COLO829 (cell line): ENCODE measurements at places on chromosomes 12 and 14.

- peak; percentile 40 for DNase-seq
Measured at GRCh38 chr12:53543539-53543938, 36.3 kb upstream of the NPFF start.

DNA sequence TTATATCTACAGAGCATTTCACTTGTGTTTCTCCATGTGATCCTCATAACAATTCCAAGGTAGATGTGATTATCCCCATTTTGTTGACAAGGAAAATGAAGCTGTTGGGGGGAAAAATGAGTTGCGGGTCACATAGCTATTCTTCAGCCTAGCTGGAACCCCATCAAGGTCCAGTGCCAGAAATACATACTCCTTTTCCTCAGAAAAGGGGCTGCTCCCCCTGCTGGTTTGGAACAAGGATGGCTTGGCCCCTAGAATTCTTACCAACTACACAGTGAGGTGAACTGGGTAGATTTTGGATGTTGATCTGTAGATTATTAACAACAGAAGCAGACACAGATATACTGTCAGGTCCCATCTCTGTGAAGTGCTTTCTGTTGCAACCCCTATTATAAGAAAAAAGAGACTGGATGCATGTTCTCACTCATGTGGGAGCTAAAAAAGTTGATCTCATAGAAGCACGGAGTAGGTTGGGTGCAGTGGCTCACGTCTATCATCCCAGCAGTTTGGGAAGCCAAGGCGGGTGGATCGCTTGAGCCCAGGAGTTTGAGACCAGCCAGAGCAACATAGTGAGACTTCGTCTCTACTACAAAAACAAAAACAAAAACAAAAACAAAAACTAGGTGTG lies 8.9 kb downstream of the IKZF4 start:
- DNase-seq = peak; percentile 35

DNA sequence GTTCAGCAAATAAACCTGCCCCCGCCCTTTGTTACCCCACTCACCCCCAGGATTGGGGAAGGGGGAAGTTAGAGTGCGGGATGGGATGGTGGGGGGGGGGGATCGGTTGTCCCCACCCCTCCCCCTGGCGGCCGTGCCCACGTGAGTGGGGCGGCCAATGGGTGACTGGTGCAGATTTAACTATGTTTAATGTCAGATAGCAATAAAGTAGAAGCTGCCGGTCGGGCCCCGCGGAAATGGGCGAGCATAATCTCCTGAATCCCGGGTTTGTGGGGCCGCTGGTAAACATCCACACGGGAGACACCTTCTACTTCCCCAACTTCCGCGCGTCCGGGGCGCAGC lies at the start of gene HOXC12:
HOXC12 (plus strand) TSS at position 210 of the 342 bp plus-strand sequence; CDS start at position 237, 27 bp downstream.
- no peak for DNase-seq

GRCh38 chr14:44914849-44915248 lies 46.9 kb downstream of the KLHL28 start:
- DNase-seq = no peak

DNA sequence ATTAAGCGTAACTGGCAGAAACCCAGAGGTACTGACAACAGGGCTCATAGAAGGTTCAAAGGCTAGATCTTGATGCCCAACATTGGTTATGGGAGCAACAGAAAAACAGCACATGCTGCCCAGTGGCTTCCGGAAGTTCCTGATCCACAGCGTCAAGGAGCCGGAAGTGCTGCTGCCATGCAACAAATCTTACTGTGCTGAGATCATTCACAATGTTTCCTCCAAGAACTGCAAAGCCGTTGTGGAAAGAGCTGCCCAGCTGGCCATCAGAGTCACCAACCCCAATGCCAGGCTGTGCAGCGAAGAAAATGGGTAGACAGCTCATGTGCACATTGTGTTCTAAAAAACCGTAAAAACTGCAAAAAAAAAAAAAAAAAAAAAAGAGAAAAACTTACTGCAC lies 192.3 kb downstream of the MON2 start:
- no peak for DNase-seq

GRCh38 chr12:46487567-46488131 lies 115.1 kb upstream of the SLC38A2 start:
- DNase-seq = no peak

DNA sequence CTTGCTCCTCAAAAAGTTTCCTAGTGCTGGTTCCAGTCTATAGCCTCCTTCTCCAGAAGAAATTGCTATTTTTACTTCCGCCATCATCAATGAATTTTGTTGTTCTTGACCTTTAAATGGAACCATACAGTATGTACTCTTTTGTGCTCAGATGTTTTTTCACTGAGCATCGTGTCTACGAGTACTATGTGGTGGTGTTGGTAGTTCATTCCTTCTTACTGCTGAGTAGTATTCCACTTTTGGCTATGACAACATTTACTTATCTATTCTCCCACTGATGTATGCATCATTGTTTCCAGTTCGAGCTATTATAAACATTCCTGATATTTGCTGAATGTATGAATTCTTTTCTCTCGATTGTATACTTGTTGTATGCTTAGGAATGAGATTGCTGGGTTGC lies 28.6 kb downstream of the SLC2A14 start:
- DNase-seq = no peak

GRCh38 chr12:89162589-89163261 lies 189.6 kb downstream of the DUSP6 start:
- DNase-seq = peak; percentile 66

- DNase-seq = no peak
Measured at GRCh38 chr14:102516531-102517391, 7.2 kb upstream of the ANKRD9 start.

- DNase-seq = no peak
Measured at GRCh38 chr12:120554678-120555077, 20.5 kb downstream of the RNF10 start.

GRCh38 chr14:53408175-53408879 lies 255.2 kb upstream of the DDHD1 start:
- no peak for DNase-seq

DNA sequence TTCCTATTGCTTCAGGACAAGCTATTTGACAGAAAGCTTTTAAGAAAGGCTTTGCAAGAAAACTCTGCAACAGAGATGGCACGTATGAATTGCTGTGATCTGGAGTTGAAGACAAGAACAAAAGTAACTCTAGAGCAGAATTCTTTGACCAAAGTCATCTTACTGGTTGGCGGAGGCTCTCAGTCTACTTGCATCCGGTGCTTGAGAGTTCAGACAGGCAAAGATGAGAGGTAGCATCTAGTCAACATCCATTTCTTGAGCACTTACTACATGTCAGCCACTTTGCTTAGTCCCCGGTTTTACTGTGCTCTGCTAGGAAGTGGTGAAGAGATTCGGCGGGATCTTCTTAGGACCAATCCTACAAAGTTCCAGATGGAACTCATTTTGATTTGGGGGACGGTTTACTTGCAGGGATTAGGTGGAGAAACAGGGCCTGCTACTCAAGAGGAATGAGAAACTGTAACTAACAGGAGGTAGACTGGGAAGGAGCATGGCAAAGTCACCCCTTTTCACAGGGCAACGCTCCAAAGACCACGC lies 404 bp upstream of the CCDC91 start:
- no peak for DNase-seq

- no peak for DNase-seq
Measured at GRCh38 chr12:65756956-65757511, 67.2 kb upstream of the HMGA2 start.

- peak; percentile 31 for DNase-seq
Measured at GRCh38 chr14:81324011-81324410, 76.1 kb downstream of the STON2 start.

GRCh38 chr12:84843593-84844144 lies 68.9 kb downstream of the SLC6A15 start:
- DNase-seq = no peak

DNA sequence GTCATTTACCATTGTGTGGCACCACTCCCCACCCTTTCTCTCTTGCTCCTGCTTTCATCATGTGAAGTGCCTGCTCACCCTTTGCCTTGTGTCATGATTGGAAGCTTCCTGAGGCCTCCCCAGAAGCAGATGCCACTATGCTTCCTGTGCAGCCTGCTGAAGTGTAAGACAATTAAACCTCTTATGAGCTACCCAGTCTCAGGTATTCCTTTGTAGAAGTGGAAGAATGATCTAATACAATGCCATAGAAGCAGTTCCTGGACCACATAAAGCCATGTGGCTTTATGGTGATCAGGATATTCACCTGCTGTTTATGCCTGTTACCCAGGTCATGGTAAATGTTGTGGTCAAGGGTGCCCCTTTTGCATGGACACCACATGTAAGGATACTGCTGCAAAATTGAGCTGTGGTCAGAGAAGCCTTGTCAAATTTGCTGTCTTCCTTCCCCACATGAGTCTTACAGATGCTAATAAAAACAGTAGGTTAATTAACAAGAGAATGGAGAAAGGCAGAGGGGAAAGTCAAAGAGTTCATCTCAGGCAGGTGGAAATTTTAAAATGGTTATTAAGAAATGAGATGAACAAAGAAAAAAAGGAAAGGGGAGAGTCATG lies 112.8 kb upstream of the IFNG-AS1 start:
- no peak for DNase-seq

GRCh38 chr14:67237591-67237990 lies 3.6 kb upstream of the PALS1 start:
- DNase-seq = no peak

- DNase-seq = no peak
Measured at GRCh38 chr12:24246376-24246775, 296.9 kb upstream of the SOX5 start.

DNA sequence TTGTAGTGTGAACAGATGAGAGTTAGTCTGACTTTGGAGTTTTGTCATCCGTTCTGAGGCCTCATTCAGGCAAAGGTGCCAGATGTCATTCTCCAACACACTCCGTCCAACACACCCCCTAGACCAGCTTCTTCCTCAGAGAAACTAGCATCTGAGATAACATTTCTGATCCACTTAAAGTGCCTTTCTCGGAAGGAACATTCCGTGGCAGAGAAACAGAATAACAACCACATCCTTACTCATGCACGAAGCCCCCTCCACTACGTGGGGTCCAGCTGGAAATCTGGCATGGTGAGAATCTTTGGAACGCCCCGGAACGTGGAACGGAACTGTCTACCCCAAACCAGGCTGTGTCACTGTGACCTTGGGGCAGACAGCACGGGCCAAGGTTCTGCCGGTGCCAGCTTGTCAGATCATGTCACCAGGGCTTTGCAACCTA lies 17.0 kb upstream of the BCL7A start:
- DNase-seq = no peak

GRCh38 chr12:111764120-111764821 lies 2.5 kb upstream of the ALDH2 start:
- DNase-seq = no peak

DNA sequence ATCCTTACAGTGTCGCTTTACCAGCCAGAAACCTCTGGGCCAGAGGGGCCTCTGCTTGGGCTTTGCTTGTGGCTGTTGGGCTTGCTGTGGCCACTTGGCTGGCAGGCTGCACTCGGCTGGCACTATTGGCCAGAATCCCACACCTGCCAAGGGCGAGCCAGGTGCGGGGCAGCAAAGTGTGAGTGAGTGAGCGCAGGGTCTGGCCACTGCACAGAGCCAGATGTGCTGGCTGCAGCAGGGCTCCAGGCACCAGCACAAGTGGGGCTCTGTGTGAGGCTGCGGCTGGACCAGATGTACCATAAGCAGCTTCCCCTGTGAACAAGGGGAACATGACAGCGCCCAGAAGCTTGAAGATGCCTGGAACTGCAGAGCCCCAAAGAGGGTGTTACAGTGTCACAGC lies 33.5 kb upstream of the ARID2 start:
- DNase-seq = no peak

- no peak for DNase-seq
Measured at GRCh38 chr14:74417201-74417600, 8.8 kb downstream of the SYNDIG1L start.

DNA sequence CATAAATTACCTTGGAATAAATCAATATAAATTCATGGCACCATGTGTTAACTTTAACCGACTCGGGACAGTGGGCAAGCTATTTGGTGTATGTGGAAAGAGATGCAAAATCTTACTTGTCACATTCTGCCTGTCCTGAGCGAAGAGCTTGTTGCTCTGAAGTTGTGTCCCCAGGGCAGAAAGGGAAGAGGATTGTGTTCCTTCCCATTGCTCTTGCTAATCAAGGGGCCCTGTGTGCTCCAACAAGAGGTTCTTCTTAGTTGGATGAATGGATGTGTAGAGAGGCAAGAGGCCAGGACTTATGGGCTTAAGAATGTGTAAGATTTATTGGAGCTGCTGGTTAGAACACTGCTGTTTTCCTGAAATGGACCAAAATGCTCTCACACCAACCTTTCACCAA lies 36.5 kb upstream of the FRS2 start:
- DNase-seq = peak; percentile 83

GRCh38 chr14:100535287-100536120 lies 51.7 kb downstream of the BEGAIN start:
- DNase-seq = no peak

DNA sequence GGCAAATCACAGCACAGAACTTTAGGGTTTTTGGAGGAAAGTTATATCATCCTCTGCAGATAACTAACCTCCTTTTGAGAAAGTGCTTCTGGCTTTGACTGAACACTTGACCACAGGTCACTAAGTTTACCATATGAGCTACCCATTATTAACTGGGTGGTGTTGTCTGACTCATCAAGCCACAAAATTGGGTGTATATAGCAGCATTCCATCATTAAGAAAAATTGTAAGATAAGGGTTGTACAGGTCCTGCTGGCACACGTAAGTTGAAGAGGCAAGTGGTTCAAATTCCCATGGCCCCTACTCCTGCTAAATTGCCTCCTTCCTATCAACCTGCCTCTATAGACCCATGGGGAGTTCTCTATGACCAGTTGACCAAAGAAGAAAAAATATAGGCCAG lies 39.5 kb downstream of the L2HGDH start:
- DNase-seq = no peak

GRCh38 chr12:98198261-98198982 lies 317.0 kb upstream of the TMPO start:
- DNase-seq = no peak

- no peak for DNase-seq
Measured at GRCh38 chr12:76022506-76022905, 9.1 kb downstream of the PHLDA1 start.

DNA sequence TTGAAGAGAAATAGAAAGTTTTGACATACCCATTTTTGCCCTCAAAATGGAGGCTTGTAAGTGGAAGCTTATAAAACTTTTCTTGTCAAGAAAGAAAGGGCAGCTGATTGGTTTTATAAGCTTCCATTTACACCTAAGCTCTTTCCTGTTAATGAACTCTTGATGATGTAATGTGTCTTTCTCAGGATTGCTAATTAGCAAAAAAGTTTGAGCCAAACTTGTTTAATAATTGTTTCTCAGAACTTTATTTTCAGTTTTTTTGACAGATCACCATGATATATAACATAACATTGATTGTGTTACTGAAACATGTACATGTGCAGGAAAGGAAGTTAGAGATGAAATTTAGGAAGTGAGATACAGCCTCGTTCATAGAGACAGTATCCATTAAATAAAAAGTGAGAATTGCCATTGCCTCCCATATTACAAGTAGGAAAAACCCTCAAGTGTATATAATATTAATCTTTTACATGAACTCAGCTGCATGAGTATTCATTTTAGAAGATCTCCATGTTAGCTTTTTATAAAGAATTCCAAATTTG lies 26.8 kb downstream of the RIC8B start:
- DNase-seq = no peak
